ENCODE measurements at places on chromosomes 6 and 20. TPM values are rescaled to one million over a fixed set of nuclear protein-coding genes. Genes with fewer than 3 reads are reported as not detected.

DNA sequence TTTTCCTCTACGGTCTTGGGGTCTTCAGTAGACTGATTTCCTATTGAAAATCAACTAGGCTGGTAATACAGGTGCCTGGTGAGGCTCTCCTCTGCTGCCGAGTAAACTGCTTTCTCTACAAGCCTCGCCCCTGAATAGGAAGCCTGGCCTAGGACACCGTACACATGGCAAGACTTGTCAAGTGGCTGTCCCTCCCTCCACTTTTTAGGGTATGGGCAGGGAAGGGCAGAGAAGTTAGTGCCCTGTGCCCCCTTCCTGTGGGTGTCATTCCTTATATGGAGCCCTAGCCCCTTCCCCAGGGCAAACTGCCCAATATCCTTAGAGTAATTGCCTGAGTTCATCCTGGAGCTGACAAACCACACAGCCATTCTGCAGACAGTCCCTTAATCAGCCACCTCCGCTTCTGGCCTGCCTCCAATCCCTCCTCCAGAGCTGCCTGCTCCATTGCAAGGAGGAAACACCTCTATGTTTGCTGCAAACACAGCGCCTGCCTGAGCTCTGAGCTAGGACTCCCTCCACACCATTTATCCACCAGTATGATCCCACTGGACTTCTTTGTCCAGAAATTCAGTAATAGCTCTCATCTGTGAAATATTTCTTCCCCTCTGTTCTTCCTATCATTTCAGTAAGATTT lies 93.1 kb downstream of the CHD6 start:
- DNase-seq, result peak; percentile 29

GRCh38 chr6:152267967-152268845 lies 369.0 kb downstream of the SYNE1 start:
- peak; percentile 59 for DNase-seq

DNA sequence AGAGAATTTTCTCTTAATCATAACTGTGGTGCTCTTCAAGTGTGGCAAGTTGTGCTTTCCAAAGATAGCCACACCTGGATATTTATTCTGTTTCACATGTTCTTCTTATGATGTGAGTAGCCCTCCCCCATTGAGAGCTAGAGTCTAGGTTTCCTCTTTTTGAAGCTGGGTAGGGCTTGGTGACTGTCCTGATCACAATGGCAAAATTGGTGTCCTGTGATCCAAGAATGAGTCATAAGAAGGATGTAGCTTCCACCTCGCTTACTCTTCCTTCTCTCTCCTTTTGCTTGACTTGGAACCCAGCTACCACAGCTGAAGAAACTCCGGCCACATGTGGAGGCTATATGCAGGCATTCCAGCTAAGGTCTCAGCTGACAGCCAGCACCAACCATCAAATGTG lies 7.4 kb upstream of the IGF2R start:
- DNase-seq, result no peak

SGK2 gene
- 2.8 TPM for total RNA-seq

GRCh38 chr6:48194596-48195295 lies 83.7 kb upstream of the PTCHD4 start:
- no peak for DNase-seq

TREM2 gene
- total RNA-seq, result not detected
